ENCODE measurements at places on chromosomes 1 and 21. TPM values are rescaled to one million over a fixed set of nuclear protein-coding genes. Genes with fewer than 3 reads are reported as not detected.

DNA sequence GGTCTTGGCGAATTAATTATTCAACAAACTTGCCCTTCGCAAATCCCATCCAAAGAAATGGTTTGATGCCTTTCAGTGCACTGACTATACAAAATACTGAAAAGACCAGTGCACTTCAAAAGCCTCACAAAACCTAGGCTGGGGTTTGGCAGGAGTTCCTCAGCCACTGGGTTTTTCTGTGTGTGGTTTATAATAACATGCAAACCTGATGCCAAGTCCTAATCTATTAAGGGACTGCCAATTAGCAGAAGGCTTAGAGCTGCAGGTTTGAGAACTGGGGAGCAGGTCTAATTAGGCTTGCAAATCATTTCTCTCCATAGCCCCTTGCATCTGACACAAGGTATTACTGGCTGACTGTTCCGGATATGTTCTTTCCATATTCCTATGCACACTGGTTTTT lies 27.7 kb downstream of the PLPP3 start:
- DNase-seq: no peak

- no peak for DNase-seq
Measured at GRCh38 chr1:30331415-30332065, 391.8 kb downstream of the MATN1 start.

DNA sequence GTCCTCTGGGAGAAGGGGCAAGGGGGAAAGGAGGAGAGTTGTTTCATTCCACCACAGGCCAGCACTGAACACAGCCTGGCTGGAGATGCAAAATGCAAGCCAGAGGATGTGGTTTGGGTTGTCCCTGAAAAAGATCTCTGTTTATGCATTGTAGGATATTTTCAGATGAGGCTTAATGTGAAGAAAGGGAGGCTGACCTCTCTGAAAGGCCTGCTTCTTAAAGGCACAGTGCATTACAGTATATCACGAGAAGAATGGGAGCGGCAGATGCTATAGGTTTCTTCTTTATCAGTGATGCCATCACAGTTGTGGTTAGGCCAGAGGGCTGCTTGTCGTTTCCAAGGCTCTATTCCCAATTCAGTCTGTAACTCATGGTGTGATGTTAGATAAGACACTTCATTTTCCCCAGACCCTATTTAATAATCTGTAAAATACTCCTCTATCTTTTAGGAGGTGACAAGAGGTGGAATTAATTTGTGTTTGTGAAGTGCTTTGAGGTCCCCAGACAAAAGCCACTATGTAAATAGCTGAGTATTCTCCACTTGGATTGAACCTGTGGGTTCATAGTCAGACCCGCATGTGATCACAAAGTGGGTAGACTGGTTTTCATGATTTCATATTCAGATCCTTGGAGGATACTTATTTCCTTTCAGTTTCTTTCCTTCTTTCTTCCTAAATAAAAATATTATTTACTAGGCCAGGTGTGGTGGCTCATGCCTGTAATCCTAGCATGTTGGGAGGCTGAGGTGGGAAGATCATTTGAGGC lies 76.5 kb upstream of the WDR26 start:
- DNase-seq: no peak

WNT3A gene
- total RNA-seq: 0.39 TPM

GRCh38 chr1:200118779-200119505 lies 91.4 kb downstream of the NR5A2 start:
- no peak for DNase-seq

DNA sequence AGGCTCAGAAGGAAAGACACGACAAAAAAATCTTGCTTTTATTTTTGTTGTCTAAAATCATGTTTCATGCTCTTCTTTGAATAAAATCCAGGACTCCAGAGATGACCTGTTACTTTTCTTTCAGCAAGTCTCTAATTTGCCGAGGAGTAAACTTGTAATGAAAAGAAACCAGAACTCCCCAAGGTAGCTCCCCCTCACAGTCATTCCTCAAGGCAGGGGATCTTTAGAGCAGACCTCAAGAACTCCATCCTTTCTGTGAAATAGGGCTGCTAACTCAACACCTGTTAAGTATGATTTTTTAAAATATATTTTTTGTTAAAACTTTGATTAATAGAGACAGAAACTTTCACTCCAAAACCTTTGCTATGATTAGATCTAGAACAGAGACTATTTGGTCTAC lies 82.7 kb upstream of the ABCD3 start:
- DNase-seq: no peak

C1orf185 gene
- total RNA-seq: not detected

GRCh38 chr1:234721476-234722269 lies 111.7 kb upstream of the IRF2BP2 start:
- peak; percentile 95 for DNase-seq

DNA sequence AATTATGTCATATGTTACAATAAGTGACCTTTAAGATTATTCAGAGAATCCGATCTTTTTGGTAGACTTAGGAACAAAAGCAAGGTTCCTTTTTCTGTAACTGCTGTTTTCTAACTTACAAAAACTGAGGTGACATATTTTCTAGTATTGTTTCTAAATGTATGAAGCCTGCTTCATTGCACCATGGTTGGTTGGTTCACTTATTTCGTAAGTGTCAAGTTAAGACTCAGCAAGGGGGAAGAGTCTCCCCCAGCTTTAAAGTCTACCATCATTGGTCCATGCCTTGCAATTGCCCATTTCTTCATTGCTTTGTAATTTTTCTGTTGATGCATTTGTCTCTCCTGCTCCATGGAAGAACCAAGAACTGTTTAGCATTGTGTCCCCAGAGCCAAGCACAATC lies 136.9 kb downstream of the DISC1 start:
- DNase-seq: no peak
